Testis (tissue), 5 donors: ENCODE measurements at places on chromosomes 16 and 17. TPM values are rescaled to one million over a fixed set of nuclear protein-coding genes. Genes with fewer than 3 reads are reported as not detected.

ROGDI gene
- polyA plus RNA-seq: 27.3 TPM

TMEM235 gene
- polyA plus RNA-seq: not detected

TMEM220 gene
- polyA plus RNA-seq: 53.1 TPM

CSH1 gene
- not detected for polyA plus RNA-seq

DRC3 gene
- polyA plus RNA-seq: 57.4 TPM

CD300H gene
- not detected for polyA plus RNA-seq

RNF222 gene
- not detected for polyA plus RNA-seq

FDXR gene
- 97.1 TPM for polyA plus RNA-seq

SMARCD2 gene
- 95.2 TPM for polyA plus RNA-seq

SLC47A2 gene
- 1.1 TPM for polyA plus RNA-seq

PDILT gene
- polyA plus RNA-seq: 26.8 TPM

SYNGR3 gene
- 10.0 TPM for polyA plus RNA-seq

CFAP20 gene
- polyA plus RNA-seq: 98.6 TPM

NT5C3B gene
- 214 TPM for polyA plus RNA-seq

SCNN1B gene
- polyA plus RNA-seq: 1.1 TPM

DCUN1D3 gene
- polyA plus RNA-seq: 19.5 TPM

SPNS1 gene
- 32.0 TPM for polyA plus RNA-seq

FOXC2 gene
- polyA plus RNA-seq: 3.9 TPM

KRTAP3-2 gene
- not detected for polyA plus RNA-seq

GRB7 gene
- polyA plus RNA-seq: 3.7 TPM

BTBD17 gene
- not detected for polyA plus RNA-seq

MYOCD gene
- 7.3 TPM for polyA plus RNA-seq

SLC4A1 gene
- 0.12 TPM for polyA plus RNA-seq

KRTAP3-1 gene
- polyA plus RNA-seq: not detected

KRTAP4-9 gene
- polyA plus RNA-seq: not detected

GAST gene
- polyA plus RNA-seq: not detected

SMIM36 gene
- polyA plus RNA-seq: 26.0 TPM

EPN2 gene
- polyA plus RNA-seq: 61.1 TPM

CTRB1 gene
- polyA plus RNA-seq: not detected

EZH1 gene
- polyA plus RNA-seq: 28.1 TPM

CACNG1 gene
- polyA plus RNA-seq: 0.69 TPM

NHERF2 gene
- polyA plus RNA-seq: 50.6 TPM

CASKIN2 gene
- polyA plus RNA-seq: 16.9 TPM

HID1 gene
- 18.6 TPM for polyA plus RNA-seq

CRYBA1 gene
- not detected for polyA plus RNA-seq

CCL16 gene
- polyA plus RNA-seq: not detected

C16orf74 gene
- polyA plus RNA-seq: 4.3 TPM

KRT14 gene
- 0.37 TPM for polyA plus RNA-seq

ENO3 gene
- polyA plus RNA-seq: 29.9 TPM

STX1B gene
- 5.8 TPM for polyA plus RNA-seq

HBQ1 gene
- polyA plus RNA-seq: 1.3 TPM

RNF135 gene
- 12.9 TPM for polyA plus RNA-seq

TEPSIN gene
- 32.0 TPM for polyA plus RNA-seq

MRM3 gene
- 33.1 TPM for polyA plus RNA-seq

RHOT1 gene
- polyA plus RNA-seq: 42.6 TPM

HSPB9 gene
- 12.9 TPM for polyA plus RNA-seq

E4F1 gene
- 20.0 TPM for polyA plus RNA-seq

USP32 gene
- 279 TPM for polyA plus RNA-seq

TMIGD1 gene
- polyA plus RNA-seq: not detected

LGALS9B gene
- polyA plus RNA-seq: 0.34 TPM

TAT gene
- 1.6 TPM for polyA plus RNA-seq

USP6 gene
- 19.3 TPM for polyA plus RNA-seq
